AG04449 (cell line): ENCODE measurements at places on chromosomes 2 and 18.

GRCh38 chr2:160252278-160252887 is 52.3 kb upstream of the ITGB6 start:
- no peak for DNase-seq

- no peak for DNase-seq
These were observed 84.6 kb downstream of the NRP2 start for GRCh38 chr2:205766779-205767359.

GRCh38 chr2:45171136-45171501 is 161.9 kb upstream of the SIX2 start:
- no peak for DNase-seq

- DNase-seq: no peak
These were observed 3.8 kb upstream of the OSR1 start for GRCh38 chr2:19362094-19362754.

DNA sequence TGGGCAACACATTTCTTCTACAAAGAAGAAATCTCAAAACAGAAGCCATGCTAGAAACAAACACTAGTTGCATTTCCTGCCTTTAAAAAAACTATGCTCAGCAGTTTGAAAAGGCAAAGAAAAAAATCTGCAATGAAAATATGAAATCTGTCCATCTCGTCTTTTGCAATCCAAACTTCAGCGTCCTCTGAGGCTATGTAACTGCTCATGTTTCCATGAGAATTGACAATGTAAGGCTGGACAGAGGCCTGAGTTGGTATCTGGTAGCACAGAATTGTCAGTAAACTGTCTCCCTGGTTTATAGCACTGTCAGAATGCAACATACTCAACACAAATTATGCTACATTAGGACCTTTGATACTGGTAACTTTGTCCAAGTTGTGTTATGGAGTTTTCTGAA is 429.9 kb downstream of the ARHGAP15 start:
- no peak for DNase-seq

GRCh38 chr2:105779394-105779793 is 34.7 kb downstream of the NCK2 start:
- DNase-seq: no peak

DNA sequence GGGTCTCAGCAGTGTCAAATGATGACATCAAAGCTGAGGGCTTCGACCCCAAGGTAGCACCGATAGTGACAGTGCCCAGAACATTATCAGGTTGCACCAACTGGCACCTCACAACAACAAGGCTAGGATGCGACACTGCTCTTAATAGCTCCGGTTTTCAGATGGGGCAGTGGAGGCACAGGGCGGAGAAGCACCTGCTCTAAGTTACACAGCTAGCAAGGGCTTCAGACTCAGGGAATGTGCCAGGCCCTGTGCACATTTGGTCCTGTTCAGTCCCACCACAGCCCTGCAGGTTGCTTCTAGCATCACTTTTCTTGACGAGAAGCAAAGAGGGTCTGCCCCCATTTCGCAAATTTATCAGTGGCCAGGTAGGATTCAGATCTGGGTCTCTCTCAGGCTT is 74.1 kb downstream of the DGKD start:
- no peak for DNase-seq

DNA sequence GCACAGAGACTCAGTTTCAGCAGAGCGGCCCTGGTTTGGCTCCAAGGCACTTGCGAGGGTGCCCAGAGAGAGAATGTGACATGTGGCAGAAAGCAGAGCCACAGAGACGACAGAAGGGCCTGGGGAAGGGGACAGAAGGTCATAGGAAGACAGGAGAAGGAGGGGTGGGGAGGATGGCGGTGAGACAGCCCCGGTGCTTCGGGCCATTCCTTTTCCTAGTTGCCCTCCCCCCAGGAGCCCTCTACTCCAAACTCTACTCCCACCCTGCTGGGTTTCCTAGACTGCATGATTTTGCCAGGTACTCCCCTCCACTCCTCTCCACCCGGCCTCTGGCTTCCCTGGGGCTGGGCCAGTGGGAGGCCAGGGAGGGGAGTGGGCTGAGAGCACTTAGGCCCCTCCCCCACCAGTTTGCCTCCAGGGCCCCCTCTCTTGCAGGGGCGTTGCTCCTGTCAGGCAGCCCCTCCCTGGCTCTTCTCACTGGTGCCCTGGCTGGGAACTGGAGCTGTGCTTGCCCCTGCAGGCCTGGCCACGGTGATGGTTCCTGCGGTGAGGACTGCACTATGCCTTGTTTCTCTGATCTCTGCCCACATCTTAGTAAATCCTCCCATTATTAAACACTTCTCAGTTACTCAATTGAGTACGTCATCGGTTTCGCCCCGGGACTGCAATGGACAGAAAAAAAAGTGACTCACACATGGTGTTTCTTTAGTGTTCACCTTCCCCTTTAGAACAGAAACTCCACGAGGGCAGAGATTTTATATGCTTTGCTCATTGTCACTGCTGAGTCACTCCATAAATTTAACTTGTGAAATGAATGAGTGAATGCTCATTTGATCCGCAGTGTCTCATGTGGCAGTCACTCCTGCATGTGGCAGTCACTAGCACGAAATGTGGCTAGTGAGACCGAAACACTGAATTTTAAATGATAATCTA is 58.7 kb upstream of the SP3 start:
- DNase-seq: no peak

- DNase-seq: no peak
These were observed 79.3 kb upstream of the SCN7A start for GRCh38 chr2:166573391-166573790.

GRCh38 chr18:8478968-8479370 is 130.3 kb upstream of the RAB12 start:
- DNase-seq: no peak

DNA sequence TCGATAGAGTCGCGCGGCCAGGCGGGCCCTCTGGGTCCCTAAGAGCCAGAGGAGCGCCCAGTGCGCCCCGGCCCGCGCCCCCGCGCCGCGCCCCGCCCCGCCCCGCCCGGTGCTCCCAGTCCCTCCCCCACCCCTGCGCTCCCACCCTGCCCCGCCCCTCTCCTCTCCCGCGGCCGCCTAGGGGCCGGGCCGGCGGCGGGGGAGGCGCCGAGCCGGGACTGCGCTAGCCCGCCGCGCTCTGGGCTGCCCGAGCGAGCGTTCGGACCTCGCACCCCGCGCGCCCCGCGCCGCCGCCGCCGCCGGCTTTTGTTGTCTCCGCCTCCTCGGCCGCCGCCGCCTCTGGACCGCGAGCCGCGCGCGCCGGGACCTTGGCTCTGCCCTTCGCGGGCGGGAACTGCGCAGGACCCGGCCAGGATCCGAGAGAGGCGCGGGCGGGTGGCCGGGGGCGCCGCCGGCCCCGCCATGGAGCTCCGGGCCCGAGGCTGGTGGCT is at the start of gene GPC1:
GPC1 (plus strand) TSS at position 207 of the 491 bp plus-strand sequence; CDS start at position 463, 256 bp downstream.
- DNase-seq: no peak

DNA sequence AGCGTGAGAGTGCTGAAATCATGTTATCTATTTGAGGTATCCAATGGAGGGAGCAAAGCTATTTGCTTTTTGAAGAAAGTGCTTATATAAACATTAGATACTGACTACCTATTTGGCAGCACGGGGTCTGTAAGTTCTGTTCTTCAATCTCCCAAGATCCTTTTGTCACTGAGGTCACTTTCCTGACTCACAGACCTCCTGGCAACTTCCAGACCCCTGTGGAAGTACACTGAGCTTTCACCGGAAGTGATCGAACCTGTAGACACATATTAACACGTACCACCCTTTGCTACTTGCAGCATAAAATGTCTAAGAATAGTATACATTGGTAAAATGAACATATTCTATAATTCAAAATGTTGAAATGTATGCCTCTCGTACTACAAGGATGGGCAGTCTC is 452.6 kb upstream of the ST6GAL2 start:
- no peak for DNase-seq

- no peak for DNase-seq
These were observed 934 bp downstream of the MYO5B start for GRCh38 chr18:50193796-50194630.

DNA sequence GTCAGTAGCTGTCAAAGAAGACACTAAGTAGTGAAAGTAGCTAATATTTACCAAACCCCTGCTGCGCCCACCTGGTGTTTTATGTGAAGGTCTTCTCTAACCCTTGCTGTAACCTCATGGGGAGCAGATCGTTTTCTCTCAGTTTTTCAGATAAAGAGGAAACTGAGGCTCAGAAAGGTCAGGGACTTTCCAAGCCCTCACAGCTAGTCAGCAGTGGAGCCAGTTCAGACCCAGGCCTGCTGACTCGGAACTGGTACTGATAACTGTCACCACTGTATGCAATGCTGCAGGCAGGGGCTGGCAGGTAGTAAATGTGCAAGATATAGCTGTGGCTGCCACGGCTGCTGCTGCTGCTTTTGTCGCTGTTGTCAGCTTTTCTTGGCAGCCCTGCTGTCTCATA is 69.1 kb downstream of the LRRFIP1 start:
- no peak for DNase-seq

- DNase-seq: no peak
These were observed 35.3 kb downstream of the MMADHC start for GRCh38 chr2:149552226-149552625.

- DNase-seq: no peak
These were observed 59.4 kb downstream of the CCDC138 start for GRCh38 chr2:108845923-108846322.

- no peak for DNase-seq
These were observed 279.0 kb downstream of the CALCRL start for GRCh38 chr2:187168720-187169713.

DNA sequence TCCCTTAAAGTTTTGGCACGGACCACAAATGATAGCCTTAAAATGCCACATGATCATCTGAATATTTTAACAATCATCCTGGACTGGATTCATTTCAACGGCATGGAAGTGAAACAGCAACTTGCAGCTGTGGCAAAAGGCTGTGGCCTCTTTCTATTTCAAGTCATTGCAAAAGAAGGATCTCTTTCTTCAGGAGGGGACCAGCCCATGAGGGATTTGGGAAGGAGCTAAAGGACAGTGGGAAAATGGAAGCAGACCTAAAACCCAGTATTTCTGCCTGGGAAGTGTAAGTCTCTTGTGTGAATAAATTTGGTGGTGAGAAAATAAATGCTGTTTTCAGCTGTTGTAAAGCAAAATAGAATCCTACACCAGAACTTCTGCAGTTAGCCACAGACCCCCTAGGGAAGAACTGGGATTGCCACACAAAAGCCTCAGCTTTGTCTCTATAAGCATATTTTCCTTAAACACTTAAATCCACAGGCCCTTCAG is 107.3 kb upstream of the ZFP36L2 start:
- DNase-seq: no peak

GRCh38 chr2:72545790-72546189 is 280.0 kb downstream of the EXOC6B start:
- no peak for DNase-seq

GRCh38 chr2:174088706-174089460 is 123.7 kb upstream of the SP3 start:
- no peak for DNase-seq
